ENCODE measurements at places on chromosomes 16 and 17. TPM values are rescaled to one million over a fixed set of nuclear protein-coding genes. Genes with fewer than 3 reads are reported as not detected.

Gene CDH3
- total RNA-seq, result 0.10 TPM

Gene FAM83G
- total RNA-seq, result 20.2 TPM

Gene RUNDC3A
- 0.31 TPM for total RNA-seq

- no peak for DNase-seq
These were observed 231.2 kb downstream of the MSI2 start for GRCh38 chr17:57487573-57487972.

DNA sequence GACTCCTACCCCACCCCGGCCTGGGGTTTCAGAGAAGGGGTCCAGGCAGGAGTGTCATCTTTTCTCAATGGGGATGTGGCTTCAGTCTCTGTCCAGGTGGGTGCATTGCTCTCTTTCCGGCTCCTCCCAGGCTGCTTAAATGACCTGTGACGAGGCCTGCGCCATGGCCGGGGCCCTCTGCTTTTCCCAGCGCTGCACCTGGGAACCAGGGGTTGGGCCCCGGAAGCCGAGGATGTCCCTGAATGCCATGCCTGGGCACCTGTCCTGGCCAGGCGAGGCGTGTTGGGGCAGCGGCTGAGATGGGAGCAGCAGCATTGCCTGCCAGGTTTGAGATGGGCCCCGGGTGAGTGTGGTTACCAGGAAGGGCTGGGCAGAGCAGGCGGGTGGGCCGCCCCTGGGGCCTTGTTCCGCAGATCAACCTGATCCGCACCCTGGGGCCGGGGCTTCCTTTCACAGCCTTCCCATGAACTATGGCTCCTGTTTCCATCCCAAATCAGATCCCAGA is 147.4 kb downstream of the SEC14L1 start:
- DNase-seq, result no peak

GRCh38 chr16:86030116-86030515 is 131.2 kb downstream of the IRF8 start:
- DNase-seq, result no peak

DNA sequence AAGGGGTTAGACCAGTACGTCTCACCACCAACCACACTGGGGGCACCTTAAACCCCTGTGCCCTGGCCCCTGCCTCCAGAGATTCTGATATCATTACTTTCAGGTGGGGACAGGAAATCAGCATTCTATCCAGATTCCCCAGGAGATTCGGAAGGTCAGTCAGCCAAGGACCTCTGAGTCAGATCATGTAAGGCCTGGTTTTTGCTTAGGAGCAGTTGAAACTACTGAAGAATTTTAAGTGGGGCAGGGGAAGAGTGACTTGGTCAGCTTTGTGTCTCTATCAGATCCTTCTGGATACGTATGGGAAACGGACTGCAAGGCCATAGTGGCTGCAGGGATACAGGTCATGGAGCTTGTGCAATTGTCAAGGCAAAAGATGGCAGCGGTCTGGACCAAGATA is 9.0 kb downstream of the EMP2 start:
- DNase-seq, result no peak

DNA sequence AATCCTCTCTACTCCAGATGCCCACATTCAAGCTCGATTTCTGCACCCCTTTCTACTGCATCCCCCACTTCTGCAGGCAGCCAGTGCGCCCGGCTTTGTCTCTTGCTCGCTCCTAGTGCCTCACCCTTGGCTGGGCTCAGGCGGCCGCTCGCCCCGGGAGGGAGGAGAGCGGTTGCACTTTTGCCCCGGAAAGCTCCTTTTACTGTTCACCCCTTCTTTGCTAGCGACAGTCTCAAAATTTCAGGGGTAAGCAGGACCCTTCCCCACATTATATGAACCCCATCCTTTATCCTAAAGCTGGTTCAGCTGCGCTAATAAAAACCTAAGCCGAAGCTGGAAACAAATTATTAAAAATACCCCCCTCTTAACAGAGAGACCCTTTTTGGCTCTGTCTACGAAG is 1.0 kb downstream of the HOXB5 start:
- DNase-seq, result no peak

- no peak for DNase-seq
These were observed 74.5 kb upstream of the RCVRN start for GRCh38 chr17:9979463-9979995.
